ENCODE measurements at places on chromosomes 4 and X.
A peak's percentile ranks its signal among the peaks of the same experiment; 100 is the strongest.

DNA sequence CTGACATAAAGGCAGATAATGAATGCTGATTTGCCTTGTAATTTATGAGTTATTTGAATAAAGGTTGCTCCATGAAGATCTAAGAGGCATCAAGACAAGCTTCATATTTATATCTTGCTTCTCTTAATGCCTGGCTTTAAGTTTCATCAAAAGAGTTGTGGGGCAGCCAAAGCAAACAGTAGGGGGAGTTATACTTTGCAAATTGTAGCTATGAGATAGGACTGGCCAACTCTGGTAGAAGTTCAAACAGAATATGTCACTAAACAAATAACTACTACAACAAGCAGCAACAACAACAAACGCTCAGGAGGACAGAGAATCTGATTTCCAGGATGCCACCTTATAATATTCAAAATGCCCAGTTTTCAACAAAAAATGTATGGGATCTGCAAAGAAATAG, 69.1 kb upstream of the PLAC1 start:
- no peak for DNase-seq

- no peak for DNase-seq
Observed at GRCh38 chr4:140955641-140956040, 177.6 kb downstream of the RNF150 start.

DNA sequence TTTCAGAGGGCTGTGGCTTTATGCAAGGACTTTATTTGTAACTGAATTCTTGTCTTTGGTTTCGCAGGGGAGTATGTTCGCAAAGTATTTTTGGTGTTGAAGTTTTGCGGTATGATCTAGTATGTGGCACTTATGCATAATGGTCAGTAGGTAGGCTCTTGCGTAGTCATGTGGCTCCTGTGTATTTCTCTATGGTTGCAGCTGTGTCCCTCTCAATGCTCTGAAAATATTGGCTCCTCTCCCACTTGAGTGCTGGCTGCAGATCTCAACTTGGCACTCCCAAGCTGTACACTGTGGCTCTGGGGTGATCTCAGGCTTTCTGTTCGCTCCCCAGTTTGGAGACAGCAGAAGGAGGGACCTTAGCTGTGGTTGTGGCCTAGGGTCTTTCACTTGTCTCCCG, 24.8 kb downstream of the ARMCX5 start:
- no peak for DNase-seq

DNA sequence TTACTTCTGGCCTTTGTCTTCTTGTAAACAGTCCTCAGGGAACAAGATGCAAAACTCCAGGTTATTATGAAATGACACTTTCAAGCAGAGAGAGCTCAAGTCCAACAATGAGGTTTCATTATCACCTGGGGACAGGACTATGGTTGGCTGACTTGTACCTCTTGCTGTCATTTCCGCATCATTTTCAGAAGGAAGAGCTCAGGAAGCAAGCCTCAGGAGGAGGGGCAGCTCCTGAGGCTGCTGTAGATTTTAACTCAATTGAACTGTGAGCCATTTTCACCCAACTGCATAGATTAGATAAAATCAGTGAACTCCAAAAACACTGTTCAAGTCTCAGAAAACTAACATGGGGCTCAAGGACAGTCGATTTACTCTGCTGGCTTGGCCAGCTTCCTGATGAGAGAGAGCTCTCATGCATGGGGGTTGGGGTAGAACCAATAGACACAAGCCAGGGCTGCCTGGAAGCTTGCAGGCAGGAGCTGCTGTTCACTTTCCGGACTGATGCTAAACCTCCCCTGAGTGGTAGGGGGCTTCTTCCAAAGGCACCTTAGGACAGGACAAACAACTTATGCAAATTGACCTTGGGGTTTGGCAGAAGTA, 23.6 kb downstream of the TMEM255A start:
- no peak for DNase-seq

GRCh38 chr4:100420571-100420970, 97.3 kb downstream of the EMCN start:
- DNase-seq: no peak

- no peak for DNase-seq
Observed at GRCh38 chr4:69896530-69897116, 34.2 kb upstream of the CSN1S1 start.

- no peak for DNase-seq
Observed at GRCh38 chr4:38774181-38774955, 8.4 kb downstream of the TLR10 start.

GRCh38 chr4:5749568-5749967, 38.6 kb downstream of the EVC start:
- DNase-seq: no peak

GRCh38 chr4:157425897-157426296, 205.4 kb downstream of the GRIA2 start:
- DNase-seq: no peak

- no peak for DNase-seq
Observed at GRCh38 chr4:47031751-47032404, 511 bp downstream of the GABRB1 start.

- DNase-seq: no peak
Observed at GRCh38 chrX:16136080-16136479, 12.7 kb downstream of the GRPR start.

- no peak for DNase-seq
Observed at GRCh38 chr4:151486168-151486567, 77.2 kb downstream of the FHIP1A start.

DNA sequence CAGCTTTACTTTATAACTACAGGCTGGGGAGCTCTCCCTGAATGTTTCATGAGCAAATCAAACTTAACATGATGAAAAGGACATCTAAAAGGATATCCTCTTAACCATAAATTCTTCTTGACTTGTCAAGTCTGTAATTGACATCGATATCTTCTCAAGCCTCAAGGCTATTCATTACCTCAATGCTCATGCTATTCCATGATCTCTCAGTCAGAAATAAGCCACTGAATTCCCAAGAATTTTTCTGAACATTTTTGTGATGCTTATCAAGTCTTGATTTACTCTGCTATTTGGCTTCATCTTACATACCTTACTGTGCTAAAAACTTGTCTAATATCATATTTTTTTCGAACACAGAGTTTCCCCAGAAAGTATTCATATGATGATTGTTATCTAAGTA, 433.4 kb downstream of the PDGFC start:
- no peak for DNase-seq

GRCh38 chrX:129634541-129634940, 20.2 kb downstream of the APLN start:
- peak; percentile 57 for DNase-seq
